ENCODE measurements at places on chromosomes 1 and 21.

GRCh38 chr1:26472320-26472900, at the start of gene HMGN2:
HMGN2 (plus strand) TSS chr1:26472440; CDS start chr1:26472613, 173 bp downstream.
- DNase-seq: peak; percentile 92

- DNase-seq: no peak
Observed at GRCh38 chr1:41333146-41333784, 28.0 kb upstream of the FOXO6 start.

DNA sequence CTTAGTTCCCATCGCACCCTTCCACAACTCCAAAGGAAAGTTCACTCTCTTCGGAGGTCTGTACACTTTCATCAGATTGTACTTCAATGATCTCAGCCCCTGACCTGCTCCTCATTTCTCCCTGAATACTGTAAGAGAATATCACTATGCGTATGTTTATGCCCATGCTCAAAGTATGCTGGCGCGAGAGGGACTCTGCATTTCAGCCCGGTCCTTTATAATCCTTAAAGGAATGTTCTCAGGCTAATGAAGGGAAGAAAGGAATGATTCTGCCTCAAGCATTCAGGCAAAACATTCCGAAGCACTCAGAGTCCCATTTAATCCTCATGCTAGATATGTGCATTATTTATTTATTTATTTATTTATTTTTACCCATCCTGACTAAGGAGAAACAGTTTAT, 76.8 kb downstream of the PLD5 start:
- no peak for DNase-seq

DNA sequence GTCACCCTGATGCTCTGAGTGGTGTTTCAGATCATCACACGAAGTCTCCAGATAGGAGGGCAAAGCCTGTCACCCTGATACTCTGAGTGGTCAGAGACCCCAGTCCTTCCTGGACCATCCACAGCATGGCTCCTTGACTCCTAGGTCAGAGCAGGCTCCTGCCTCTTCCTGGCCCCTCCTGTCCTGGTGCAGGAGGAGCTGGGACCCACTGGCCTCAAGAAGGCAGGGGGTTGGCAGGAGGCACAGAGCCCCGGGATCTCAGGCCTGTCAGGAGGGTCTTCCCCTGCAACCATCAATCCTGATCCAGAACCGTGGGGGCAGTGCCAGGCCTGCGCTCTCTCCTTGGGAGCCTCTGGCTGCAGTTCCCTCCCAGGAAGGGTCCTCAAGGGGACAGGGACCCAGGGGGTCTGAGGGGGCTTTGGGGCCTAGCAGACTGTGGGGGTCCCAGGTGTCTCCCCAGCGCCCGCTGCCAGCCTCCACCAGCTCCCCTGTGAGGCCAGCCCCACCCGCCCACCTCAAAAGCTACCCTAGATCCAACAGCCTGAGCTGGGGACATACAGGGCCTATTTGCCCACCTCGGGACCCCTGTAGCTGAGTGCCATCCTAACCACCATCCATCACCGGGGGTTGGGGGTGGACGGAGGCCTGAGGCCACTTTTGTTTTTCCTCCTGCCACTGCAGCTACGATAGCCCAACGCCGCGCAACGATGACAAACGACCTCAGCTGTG, 27.5 kb downstream of the COL6A1 start:
- DNase-seq: no peak

DNA sequence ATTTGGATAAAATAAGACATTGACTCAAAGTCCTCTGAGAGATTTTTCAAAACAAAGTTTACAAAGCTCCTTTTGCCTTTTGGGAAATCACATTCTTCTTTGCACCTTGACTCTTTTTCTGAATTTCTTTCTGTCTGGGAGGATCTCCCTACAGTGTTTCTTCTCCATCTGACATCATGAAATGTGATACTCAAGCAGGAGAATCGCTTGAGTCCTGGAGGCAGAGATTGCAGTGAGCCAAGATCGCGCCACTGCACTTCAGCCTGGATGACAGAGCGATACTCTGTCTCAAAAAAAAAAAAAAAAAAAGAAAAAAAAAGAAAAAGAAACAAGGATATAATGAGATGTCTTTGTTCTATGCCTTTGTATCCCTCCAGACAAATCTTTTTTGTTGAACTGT, 13.3 kb upstream of the GRIK1 start:
- no peak for DNase-seq
